GM23338 (cell line): ENCODE measurements at places on chromosomes 7 and 10.
A peak's percentile ranks its signal among the peaks of the same experiment; 100 is the strongest.

- no peak for DNase-seq
Measured at GRCh38 chr7:74070619-74070921, 13.0 kb upstream of the LIMK1 start.

- DNase-seq: no peak
Measured at GRCh38 chr7:121160150-121161008, 168.4 kb upstream of the WNT16 start.

- no peak for DNase-seq
Measured at GRCh38 chr7:96319439-96319838, 2.5 kb downstream of the SLC25A13 start.

GRCh38 chr10:111953949-111954348, 229.6 kb downstream of the GPAM start:
- no peak for DNase-seq

GRCh38 chr10:21526860-21527597, 1.5 kb upstream of the SKIDA1 start:
- peak; percentile 82 for DNase-seq

GRCh38 chr7:85392326-85392725, 205.5 kb upstream of the SEMA3D start:
- DNase-seq: no peak

DNA sequence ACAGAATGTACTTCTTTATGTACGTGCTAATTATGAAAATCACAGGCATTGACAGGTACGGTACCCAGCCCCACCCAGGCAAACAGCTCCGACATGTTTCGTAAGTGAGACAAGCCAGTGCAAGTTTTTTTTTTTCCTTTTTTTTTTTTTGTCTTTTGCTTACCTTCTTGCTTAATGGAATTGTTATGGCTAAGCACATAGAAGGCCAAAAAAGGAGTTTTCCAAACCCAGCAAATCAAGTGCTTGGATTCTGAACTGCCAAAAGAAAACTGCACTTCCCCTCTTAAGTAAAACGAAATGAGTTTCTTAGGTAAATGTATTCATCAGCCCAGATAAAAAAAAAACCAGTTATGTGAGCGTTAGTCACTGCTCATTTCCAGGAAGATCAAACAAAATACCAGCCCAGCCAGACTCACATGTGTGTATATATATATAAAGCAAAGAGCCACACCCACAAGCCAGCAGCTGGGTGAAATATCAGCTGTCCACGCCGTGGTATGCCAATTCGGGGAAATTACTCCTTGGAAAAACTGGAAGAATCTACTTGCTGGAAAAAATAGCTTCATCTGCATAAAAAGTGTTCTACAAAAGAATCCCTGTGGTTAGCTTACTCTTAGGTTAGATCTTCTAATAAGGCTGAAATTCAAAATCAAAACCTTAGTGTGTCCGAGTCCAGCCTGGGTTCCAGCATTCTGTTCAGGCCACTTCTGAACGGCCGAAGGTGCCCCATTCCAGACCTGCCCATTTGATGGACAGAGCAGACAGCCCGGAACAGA, 8.0 kb downstream of the KLF6 start:
- no peak for DNase-seq

- no peak for DNase-seq
Measured at GRCh38 chr10:129945526-129945925, 18.5 kb downstream of the EBF3 start.

DNA sequence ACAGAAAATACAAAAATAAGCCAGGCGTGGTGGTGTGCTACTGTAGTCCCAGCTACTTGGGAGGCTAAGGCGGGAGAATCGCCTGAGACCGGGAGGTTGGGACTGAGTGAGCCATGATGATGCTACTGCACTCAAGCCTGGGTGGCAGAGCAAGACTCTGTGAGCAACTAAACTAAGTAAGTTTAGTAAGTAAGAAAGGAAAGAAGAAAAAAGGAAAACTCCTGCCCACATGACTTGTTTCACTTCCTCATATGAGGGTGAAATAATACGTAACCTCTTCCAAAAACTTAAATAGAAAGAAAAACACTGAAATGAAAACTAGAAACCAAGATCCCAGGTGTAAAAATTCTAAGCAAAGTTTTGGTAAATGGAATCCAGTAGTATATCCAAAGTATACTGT, 79.6 kb downstream of the LARP4B start:
- DNase-seq: no peak

- peak; percentile 21 for DNase-seq
Measured at GRCh38 chr10:58348571-58349033, 13.8 kb downstream of the UBE2D1 start.

GRCh38 chr10:18179891-18180290, 39.7 kb downstream of the CACNB2 start:
- DNase-seq: no peak

DNA sequence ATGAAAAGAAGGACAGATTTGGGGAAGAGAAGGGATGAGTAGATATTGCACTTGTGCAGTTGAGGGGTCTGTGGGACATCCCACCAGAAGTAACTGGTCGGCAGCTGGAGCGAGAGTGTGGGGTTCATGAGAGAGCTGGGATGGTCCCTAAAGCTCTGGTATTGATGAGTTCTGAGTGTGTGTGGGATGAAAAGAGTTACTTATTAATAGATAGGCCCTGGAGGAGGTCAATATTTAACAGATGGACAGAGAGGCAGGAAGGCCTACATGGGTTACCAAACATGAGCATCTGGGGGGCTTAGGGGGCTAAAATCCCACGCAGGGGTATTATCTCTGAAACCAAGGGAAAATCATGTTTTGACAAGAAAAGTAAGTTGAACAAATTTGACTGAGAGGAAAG, 95.7 kb upstream of the SFMBT2 start:
- DNase-seq: no peak

GRCh38 chr10:7571981-7572380, 94.8 kb downstream of the ITIH5 start:
- DNase-seq: no peak

DNA sequence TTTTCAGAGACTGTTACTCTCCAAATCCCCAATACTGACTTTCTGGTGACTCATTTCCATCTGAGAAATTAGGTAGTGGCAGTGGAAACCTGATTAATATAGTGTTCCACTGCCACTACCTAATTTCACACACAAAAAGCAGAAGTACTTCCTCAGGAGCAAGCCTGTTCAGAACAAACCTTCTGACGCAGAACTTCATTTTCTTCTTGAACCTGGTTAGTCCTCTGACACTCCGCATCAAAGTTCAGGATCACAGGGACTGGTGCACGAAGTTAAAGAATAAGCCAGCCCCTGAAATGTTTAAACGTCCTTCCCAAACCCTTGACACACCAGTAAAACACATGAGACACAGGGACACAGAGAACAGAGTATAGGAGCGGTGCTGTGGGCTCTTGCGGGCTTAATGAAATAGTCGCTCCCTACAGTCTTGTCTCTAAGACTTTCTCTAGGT, 4.4 kb downstream of the WDR91 start:
- DNase-seq: no peak

DNA sequence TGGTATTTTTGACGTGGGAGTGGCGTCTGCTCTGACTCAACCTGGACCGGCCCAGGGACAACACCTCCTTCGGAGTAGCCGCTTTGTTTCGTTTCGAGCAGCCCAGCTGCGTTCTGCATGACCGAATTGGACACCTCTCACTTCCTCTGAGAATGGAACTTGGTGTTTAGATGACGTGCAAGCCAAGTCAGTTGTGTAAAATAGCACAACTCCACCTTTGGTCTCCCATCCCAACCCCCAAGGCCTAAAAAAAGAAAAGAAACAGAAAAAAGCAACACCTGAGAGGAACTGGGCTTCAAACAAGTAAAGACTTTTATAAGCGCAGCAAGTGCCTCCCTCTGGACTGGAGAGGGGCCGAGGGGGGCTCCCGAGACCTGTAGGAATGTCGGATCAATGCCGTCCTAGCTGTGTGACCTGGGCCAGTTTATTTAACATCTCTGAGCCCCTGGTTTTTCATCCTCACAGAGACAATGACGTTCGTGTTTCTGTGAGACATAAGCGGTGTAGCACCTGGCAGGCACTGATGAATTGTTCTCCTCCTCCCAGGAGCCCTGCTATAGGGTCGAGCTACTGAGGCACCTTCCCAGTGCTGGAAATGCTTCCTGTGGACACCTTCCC, 52.0 kb upstream of the SMNDC1 start:
- no peak for DNase-seq

- DNase-seq: no peak
Measured at GRCh38 chr10:22682237-22683139, 31.9 kb downstream of the PIP4K2A start.
